GM12878 (cell line): ENCODE measurements at places on chromosomes 13 and 19. TPM values are rescaled to one million over a fixed set of nuclear protein-coding genes. Genes with fewer than 3 reads are reported as not detected.

ZNF43 gene
- 0.42 and 0.43 TPM in 2 replicates for polyA plus RNA-seq

PTGIR gene
- 10.1 and 10.8 TPM in 2 replicates for polyA plus RNA-seq

PBX4 gene
- polyA plus RNA-seq = 3.9 and 4.1 TPM in 2 replicates

FAM216B gene
- not detected in 2 replicates for polyA plus RNA-seq

- no peak for DNase-seq
These were observed 160.2 kb downstream of the SLC7A1 start for GRCh38 chr13:29435125-29435911.

DNA sequence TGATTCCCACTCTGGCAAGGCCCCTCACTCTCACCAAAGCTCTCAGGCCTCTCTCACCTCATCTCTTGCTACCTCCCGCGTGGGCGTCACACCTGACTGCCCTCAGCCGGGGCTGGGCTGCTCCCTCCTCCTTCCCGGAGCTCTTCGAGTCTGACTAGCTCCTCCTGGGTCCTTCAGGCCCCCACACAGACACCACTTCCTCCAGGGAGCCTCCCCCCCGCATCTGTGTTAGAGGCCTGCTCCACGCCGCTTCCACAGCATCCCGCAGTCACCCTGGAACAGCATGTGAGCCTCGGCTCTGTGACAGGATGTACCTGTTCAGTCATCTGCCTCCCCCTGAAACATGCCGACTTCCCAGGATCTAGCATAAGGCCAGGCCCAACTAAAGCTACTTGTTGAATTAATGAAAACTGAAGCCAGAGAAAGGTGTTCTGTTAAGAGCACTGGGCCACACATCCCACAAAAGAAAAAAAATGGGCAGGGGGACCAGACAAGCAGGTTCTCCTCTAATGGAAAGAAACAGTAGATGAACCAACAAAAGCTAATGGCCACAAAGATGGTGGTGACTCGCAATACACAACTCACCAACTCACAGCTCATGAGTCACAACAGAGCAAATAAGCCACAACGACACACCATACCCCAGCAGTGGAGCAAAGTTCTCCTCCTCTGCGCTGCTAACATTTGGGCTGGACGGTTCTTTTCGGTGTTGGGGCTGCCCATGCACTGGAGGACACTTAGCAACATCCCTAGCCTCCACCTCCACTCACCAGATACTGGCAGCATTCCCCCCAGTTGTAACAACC, 3.0 kb downstream of the PPP6R1 start:
- peak; percentile 39 for DNase-seq

- DNase-seq = no peak
These were observed 2.7 kb upstream of the RPS15 start for GRCh38 chr19:1435378-1435989.

GRCh38 chr19:30699871-30700280, 327.7 kb downstream of the ZNF536 start:
- no peak for DNase-seq

DNA sequence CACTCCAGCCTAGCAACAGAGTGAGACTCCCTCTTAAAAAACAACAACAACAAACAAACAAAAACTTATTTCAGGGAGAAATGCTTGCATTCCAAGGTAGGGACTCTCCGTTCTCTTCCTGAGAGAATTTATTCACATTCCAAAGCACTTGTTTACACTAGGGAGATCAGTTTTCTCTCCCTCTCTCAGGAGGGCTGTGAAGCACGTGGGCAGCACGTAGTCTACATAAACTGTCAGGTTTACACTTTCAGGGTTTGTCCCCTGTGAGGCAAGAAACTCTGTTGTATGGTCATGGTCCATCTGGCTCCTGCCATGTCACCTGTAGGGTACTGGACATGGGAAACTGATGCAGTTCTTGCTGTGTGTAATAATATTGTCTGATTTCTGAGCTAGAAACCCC, 31.6 kb downstream of the WDR87 start:
- no peak for DNase-seq

DNA sequence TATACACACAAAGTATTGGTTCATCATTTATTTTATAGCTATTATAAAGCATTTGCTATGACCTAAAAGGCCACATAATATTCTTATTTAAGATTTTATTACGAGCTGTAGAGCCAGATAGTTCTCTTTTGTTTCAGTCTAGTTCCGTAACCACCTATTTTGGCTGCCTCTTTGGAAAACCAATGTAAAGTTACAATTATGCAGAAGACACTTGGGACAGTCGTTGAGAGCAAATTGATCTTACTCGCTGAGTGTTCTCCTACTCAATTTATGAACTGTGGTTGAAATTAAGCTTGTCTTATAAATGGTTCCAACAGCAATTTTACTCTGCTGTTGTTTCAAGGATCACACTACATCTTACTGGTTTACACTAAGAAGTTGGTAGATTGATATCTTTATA, 122.3 kb downstream of the SLC7A1 start:
- no peak for DNase-seq

DNA sequence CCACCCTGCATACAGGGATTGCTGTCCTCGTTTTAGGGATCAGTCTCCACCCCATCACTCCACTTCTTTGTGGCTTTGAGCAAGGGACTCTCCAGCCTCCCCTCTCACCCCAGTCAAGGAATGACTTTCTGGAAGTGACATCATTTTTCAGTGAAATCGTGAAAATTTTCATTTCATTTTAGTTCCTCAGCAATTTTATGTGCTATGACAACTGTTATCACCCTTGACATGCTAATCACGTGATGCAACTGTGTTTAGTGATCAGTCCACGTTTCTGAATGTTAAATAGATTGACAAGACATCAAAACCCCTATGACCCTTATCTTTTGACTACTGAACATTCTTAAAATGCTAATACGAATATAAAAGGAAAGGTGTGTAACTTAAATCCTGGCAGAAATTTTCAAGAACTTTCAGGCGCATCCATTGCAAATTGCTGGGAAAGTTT, 8.0 kb downstream of the C19orf81 start:
- DNase-seq = no peak

DNA sequence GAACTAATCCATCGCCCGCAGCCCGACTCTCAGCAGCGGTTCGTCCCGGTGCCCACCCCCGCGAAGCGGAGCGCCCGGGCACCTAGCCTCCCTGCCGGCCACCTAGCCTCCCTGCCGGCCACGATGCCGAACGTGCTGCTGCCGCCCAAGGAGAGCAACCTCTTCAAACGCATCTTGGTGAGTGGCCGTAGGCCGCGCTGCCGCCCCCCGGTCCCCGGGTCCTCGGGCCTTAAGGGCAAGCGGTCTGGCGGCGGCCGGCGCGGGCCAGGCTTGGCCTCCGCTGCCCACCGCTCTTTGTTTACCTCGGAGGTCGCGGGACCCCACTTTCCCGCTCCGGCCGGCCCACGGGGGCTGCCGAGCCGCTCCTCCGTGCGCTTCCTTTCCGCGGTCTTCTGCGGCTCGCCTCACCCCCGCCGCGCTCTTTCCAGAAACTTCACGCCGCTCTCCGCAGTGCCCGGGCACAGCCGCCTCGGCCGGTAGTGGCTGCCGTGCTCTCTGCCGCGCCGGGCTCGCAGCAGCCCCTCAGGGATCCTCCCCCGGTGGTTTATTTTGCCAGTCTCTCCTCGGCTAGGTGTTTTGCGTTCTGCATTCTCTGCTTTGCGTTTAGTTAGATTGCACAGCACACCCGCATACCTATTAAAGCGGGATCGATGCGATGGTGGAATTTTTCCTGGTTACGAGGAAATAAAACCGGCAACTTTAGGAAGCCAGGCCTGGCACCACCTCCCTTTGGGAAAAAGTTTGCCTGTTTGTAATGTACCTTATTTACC, 524 bp downstream of the NAA16 start:
- DNase-seq = no peak

DNA sequence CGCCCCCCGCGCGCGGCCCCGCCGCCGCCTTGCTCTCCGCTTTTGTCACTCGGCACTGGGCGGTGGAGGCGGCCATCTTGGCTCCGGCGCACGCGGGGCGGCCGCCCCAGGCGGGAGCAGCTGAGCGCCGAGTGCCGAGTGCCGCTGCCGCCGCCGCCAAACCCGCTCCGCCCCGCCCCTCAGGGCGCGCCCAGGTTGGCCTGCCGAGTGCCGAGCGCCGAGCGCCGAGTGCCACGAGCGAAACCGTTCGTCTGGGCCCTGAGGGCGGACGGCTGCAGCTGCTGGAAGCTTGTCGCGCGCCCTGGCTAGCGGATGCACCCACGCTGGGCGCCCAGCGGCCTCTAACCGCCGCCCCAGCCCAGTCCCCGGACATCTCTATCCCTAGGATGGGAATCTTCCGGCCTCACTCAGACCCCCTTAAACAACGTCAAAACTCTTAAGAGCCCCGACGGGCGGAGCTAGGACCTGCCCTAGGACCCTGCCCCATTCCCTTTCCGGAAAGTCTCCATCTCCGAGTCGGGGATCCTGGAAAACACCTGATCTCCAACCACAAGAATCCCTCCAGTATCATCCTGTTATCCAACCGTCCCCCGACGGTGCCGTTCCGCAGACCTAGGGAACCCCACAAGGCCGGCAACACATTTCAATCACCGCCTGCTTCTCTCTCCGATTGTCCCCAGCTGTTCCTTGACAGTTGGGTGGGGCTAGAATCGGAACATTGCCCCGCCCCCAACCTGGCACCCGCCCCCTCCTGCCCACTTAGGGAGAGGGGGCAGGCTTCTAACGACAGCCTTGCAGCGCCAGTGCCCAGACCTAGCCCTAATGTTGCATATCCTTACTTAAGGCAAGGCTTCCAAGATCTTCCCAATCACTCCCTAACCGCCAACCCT, 14.1 kb upstream of the AKAP8L start:
- DNase-seq = peak; percentile 36

- DNase-seq = no peak
These were observed 175.9 kb downstream of the IRS2 start for GRCh38 chr13:109610517-109610916.
